ENCODE measurements at places on chromosomes 6 and 20. TPM values are rescaled to one million over a fixed set of nuclear protein-coding genes. Genes with fewer than 3 reads are reported as not detected.

MAS1 gene
- total RNA-seq: not detected

HAO1 gene
- total RNA-seq: not detected

DDAH2 gene
- total RNA-seq: 12.2 TPM

PPP1R16B gene
- total RNA-seq: 55.0 TPM

CAGE1 gene
- total RNA-seq: not detected

TMEM244 gene
- not detected for total RNA-seq

TTLL9 gene
- total RNA-seq: not detected

C6orf58 gene
- not detected for total RNA-seq

DEFB128 gene
- not detected for total RNA-seq

SPEF1 gene
- 0.32 TPM for total RNA-seq

CD109 gene
- 18.6 TPM for total RNA-seq

CRISP3 gene
- total RNA-seq: not detected

C6orf163 gene
- 1.3 TPM for total RNA-seq

MEI4 gene
- not detected for total RNA-seq

EHMT2 gene
- total RNA-seq: 73.1 TPM

ZC3H12D gene
- total RNA-seq: 9.7 TPM

DEFB113 gene
- total RNA-seq: not detected

SLC24A3 gene
- total RNA-seq: not detected

RIPPLY2 gene
- total RNA-seq: not detected

SMLR1 gene
- not detected for total RNA-seq

BPIFB2 gene
- total RNA-seq: not detected

DDX39B gene
- 439 TPM for total RNA-seq

TSBP1 gene
- total RNA-seq: not detected

HLA-DRA gene
- 88.4 TPM for total RNA-seq

PAK5 gene
- not detected for total RNA-seq

BPIFB1 gene
- not detected for total RNA-seq

TEAD3 gene
- total RNA-seq: 0.23 TPM

DLL1 gene
- total RNA-seq: 0.50 TPM

C4B gene
- total RNA-seq: 4.6 TPM

SLC17A3 gene
- 0.55 TPM for total RNA-seq

TNXB gene
- 5.7 TPM for total RNA-seq

RNF144B gene
- 2.1 TPM for total RNA-seq

C20orf96 gene
- total RNA-seq: 6.9 TPM

SEL1L2 gene
- total RNA-seq: not detected

KHDC1 gene
- 6.5 TPM for total RNA-seq

BLCAP gene
- 32.0 TPM for total RNA-seq

IMPG1 gene
- not detected for total RNA-seq

MATN4 gene
- 0.16 TPM for total RNA-seq
